ENCODE measurements at places on chromosomes 1 and 21.

DNA sequence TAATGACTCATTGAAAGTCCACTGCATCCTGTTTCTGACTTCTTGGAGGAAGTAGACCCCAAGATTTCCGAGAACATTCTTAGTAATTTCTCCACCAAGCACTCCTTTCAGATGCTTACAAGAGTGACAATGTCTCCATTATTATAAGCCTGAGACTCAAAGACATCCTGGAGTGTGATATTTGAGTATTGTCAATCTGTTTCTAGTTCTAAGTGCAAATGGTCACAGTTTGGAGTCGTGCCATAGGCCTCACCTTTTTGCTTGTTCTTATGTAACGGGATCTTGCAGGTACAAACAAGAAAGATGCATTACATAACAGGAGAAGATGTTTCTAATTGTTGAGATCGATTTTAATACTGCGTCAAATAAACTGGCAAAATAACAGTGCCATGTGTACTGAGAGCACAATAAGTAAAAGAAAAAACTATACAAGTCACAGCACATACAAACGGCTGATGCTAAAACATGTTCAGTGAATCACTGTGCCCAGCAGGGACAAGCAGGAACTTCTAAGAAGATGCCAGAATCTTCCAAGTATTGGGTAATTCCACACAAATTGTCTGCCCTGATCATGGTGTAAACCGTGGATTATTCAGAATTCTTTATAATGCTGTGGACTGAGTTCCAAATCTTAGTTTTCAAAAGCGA is 54.1 kb downstream of the CD2 start:
- DNase-seq: no peak

DNA sequence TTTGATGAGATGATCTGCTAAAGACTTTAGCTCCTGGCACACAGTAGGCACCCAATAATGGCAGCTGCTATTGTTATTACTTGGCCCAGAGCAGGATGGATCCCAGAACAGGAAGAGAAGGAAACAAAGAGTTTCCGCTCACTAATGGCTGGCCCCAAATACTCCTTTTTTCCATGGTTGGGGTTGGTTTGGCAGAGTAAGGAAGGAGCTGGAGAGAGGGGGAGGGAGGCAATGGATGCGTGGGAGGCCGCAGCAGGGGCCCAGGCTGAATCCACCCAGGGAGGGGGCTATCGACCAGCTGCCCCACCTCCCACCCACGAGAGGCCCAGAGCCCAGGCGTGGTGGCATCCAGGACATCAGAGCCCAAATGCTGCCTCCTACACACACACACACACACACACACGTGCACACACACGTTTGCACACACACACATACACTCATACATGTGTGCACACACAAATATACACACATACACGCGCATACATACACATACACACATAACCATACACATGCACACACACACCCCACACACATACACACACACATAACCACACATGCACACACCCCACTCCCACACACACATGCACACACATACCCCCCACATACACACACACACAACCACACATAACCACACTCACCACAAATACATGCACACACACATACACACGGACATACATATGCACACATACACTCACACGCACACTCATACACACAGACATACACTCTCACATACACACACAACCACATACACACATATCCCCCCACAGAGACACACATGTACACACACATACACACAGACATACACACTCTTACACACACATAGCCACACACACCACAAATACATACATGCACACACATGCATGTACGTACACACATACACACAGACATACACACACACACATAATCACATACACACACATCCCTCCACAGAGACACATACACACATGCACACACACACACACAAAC is 25.2 kb downstream of the C1QB start:
- no peak for DNase-seq

DNA sequence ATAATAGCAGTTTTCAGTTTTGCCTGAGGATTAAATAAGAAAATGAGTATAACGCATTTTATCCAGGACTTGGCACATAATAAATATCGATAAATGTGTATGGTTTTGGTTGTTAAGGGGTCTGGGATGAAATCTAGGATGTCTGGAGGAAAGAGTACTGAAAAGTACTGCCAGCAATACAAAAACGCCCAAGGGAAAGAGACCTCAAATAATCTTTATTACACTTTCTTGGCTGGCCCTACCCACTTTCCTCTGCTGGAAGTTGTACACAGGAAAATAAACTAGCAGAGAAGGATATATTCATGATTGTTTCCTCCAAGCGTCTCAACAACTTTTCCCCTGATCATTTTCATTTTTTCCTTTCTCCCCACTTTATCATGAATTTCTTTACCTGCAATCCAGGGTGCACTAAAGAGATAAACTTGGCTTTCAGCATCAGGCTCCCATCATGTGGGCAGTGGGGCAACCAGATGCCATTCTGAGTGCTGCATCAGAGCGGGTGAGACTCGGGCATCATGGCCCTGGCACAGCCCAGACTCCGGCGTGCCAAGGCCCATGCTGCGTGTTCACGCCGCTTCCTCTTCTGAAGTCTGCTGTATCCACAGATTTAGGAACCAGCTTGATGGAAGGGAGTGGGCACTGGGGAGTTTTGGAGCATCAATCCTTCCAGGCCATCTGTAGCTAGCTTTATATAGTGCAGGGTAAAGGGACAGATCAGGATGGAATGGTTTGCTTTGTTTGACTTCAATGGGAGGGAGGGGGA is 35.8 kb upstream of the PLXNA2 start:
- DNase-seq: no peak

GRCh38 chr1:99594205-99594604 is 51.7 kb upstream of the PALMD start:
- DNase-seq: no peak

Measured in epithelial cell of proximal tubule (primary cell).